ENCODE measurements at places on chromosomes 6 and 20. TPM values are rescaled to one million over a fixed set of nuclear protein-coding genes. Genes with fewer than 3 reads are reported as not detected.

PDYN gene
- total RNA-seq, result not detected

EDN1 gene
- total RNA-seq, result 3.5 TPM

SNX3 gene
- total RNA-seq, result 30.0 TPM

TBPL1 gene
- 10.4 TPM for total RNA-seq

LAMA2 gene
- total RNA-seq, result 9.7 TPM

CCDC28A gene
- 13.2 TPM for total RNA-seq

TSPYL4 gene
- 6.0 TPM for total RNA-seq

NPEPL1 gene
- 18.0 TPM for total RNA-seq

NEURL2 gene
- total RNA-seq, result 1.6 TPM

LRRC1 gene
- 8.1 TPM for total RNA-seq

GMPR gene
- total RNA-seq, result 5.5 TPM

SLC16A10 gene
- total RNA-seq, result 24.1 TPM

ZSWIM3 gene
- 1.1 TPM for total RNA-seq

LRFN2 gene
- 0.67 TPM for total RNA-seq

ARMH2 gene
- total RNA-seq, result not detected

NEU1 gene
- total RNA-seq, result 21.5 TPM

MUCL3 gene
- not detected for total RNA-seq

CST3 gene
- total RNA-seq, result 232 TPM

HLA-DQA2 gene
- not detected for total RNA-seq

UNC93A gene
- total RNA-seq, result not detected

MLIP gene
- 0.71 TPM for total RNA-seq

OR2J3 gene
- not detected for total RNA-seq

B3GAT2 gene
- total RNA-seq, result not detected

HLA-DQA1 gene
- 66.1 TPM for total RNA-seq

CNR1 gene
- 0.76 TPM for total RNA-seq

SNX21 gene
- 4.6 TPM for total RNA-seq

PGC gene
- total RNA-seq, result 2.7 TPM

SOX18 gene
- 3.7 TPM for total RNA-seq

TGM3 gene
- 0.09 TPM for total RNA-seq
